ENCODE measurements at places on chromosomes 11 and 22. TPM values are rescaled to one million over a fixed set of nuclear protein-coding genes. Genes with fewer than 3 reads are reported as not detected.

The NXPE2 gene
- total RNA-seq, result not detected

The SLC17A6 gene
- not detected for total RNA-seq

DNA sequence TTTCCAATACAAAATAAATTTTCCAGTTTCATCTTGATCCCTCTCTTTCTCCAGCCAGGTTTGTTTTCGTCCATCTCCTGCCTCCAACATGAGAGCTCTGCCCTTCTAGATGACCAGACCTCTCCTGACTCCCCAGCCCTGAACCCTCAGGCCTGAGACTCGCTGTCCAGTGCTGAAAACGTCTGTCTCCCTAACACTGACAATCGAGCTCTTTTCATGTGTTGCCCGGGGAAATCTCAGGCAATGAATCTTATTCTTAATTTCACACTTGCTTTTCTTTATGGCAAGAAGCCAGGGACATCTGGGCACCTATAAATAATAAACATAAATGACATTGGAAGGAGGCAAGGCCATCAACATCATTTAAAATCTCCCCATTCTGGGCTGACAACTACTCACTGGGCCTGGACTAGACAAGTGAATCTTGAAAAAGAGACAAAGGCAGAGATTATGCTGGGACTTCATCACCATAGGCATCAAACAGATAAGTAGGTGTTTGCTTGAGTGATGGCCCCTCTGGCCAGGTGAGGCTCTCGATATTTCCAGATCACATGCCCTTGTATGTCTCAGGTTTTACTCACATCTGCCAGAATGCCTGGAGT, 274.5 kb upstream of the B3GAT1 start:
- H3K27ac ChIP-seq, result no peak overlapping the region
- H3K4me3 ChIP-seq, result no peak overlapping the region
- no peaks in the 10 kb centered on the region for H3K4me1 ChIP-seq
- H3K27me3 ChIP-seq, result peaks cover 11% of the 10 kb centered on the region
- DNase-seq, result no peak

DNA sequence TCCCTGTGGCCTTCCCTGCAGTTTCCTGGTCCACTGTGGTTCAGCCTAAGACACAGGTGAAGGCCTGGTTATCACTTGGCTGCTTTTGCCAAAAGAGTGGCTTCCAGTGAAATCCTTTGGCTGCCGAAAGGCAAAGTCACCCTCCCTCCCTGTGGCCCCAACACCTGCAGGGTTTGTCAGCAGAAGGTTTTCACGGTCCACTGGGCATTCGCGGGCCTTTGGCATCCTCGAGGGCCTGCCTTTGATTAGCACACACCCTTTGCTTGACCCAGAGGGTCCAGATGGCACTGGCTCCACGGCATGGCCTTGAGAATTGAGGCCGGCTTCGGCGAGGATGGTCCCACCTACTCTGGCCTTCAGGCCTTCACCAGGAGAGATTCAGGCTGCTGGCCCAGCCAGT, 35.3 kb downstream of the RTN4R start:
- H3K4me3 ChIP-seq, result no peak overlapping the region
- no peak overlapping the region for H3K27ac ChIP-seq
- DNase-seq, result no peak
- peaks cover 7% of the 10 kb centered on the region for H3K4me1 ChIP-seq
- no peaks in the 10 kb centered on the region for H3K36me3 ChIP-seq

DNA sequence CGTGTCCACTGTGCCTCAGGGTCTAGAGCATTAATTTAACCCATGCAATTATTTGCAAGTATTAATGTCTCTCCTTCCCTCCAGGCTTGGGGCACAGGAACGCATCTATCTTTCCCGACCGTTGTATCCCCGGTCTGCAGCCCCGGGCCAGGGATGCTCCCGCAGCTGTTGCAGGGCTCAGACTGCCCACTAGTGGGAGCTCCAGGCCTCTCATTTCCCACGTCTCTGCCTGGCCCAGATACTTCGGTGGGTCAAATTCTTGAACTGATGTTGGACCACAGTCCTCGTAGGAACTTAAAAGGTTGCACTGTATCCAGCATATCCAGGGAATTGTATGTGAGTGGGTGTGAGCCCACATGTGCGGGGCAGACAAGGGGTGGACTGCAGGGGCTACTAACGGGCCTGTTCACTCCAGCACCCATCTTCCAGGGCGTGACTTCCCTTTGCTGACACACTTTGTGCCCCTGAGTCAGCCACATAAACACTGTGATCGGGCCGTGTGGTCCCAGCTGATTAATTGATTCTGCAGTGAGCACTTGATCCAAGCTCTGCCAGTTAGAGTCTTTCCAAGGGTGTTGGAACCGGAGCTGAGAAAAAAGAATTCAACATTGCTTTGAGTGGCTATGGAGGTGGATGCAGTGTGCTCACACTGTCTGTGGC, 451.3 kb downstream of the TBC1D22A start:
- H3K36me3 ChIP-seq, result peaks cover 6% of the 10 kb centered on the region
- no peaks in the 10 kb centered on the region for H3K4me1 ChIP-seq
- no peak overlapping the region for H3K27ac ChIP-seq
- no peaks in the 10 kb centered on the region for H3K27me3 ChIP-seq
- no peak overlapping the region for H3K4me3 ChIP-seq

DNA sequence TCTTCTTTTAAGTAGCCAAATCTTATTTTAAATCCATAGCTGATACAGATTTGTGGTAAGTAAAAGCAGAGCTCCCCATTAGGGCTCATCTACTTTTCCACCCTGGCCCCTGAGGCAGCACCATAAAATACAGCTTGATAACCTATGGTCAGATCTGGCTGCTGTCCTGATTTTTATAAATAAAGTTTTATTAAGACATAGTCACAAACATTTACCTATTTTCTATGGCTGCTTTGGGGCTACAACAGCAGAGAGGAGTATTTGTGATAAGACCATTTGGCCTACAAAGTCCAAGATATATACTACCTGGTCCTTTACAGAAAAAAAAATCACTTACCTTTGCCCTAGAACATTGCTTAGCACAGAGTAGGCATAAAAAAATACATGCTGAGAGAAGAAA, 200.0 kb upstream of the SEZ6L start:
- H3K4me3 ChIP-seq, result no peak overlapping the region
- no peak for DNase-seq
- peaks cover 11% of the 10 kb centered on the region for H3K4me1 ChIP-seq
- H3K27ac ChIP-seq, result no peak overlapping the region
- no peaks in the 10 kb centered on the region for H3K36me3 ChIP-seq

GRCh38 chr11:110894224-110894623, 182.0 kb upstream of the ARHGAP20 start:
- H3K4me3 ChIP-seq, result no peak overlapping the region
- DNase-seq, result no peak
- H3K36me3 ChIP-seq, result no peaks in the 10 kb centered on the region
- no peaks in the 10 kb centered on the region for H3K4me1 ChIP-seq
- H3K27me3 ChIP-seq, result peaks cover 10% of the 10 kb centered on the region
- no peak overlapping the region for H3K27ac ChIP-seq

DNA sequence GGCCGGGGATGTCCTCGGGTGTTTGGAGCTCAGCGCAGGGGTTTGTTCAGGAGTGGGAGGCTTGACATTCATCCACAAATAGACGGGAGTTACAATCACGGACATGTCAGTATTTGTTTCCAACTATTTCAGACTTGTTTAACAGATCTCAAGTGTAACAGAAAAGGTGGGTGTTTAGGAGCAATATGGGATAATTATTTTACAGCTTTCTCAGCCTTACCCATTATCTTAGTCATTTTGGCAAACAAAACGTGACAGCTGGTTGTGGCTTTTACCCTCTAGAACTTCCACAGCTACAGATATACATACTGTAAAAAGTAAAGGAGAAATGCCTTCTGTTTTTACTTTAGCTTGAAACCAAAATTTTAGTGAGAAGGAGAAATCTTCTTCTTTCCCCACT, 178.7 kb upstream of the TMEM45B start:
- no peaks in the 10 kb centered on the region for H3K4me1 ChIP-seq
- H3K27ac ChIP-seq, result no peak overlapping the region
- DNase-seq, result no peak
- no peaks in the 10 kb centered on the region for H3K36me3 ChIP-seq
- peaks cover 2% of the 10 kb centered on the region for H3K27me3 ChIP-seq

GRCh38 chr11:47714554-47715081, 551 bp downstream of the AGBL2 start:
- peak overlapping the region; percentile 85 for H3K4me3 ChIP-seq
- H3K27ac ChIP-seq, result peak overlapping the region; percentile 93
- peaks cover 5% of the 10 kb centered on the region for H3K4me1 ChIP-seq
- H3K27me3 ChIP-seq, result no peaks in the 10 kb centered on the region
- peaks cover 5% of the 10 kb centered on the region for H3K36me3 ChIP-seq

DNA sequence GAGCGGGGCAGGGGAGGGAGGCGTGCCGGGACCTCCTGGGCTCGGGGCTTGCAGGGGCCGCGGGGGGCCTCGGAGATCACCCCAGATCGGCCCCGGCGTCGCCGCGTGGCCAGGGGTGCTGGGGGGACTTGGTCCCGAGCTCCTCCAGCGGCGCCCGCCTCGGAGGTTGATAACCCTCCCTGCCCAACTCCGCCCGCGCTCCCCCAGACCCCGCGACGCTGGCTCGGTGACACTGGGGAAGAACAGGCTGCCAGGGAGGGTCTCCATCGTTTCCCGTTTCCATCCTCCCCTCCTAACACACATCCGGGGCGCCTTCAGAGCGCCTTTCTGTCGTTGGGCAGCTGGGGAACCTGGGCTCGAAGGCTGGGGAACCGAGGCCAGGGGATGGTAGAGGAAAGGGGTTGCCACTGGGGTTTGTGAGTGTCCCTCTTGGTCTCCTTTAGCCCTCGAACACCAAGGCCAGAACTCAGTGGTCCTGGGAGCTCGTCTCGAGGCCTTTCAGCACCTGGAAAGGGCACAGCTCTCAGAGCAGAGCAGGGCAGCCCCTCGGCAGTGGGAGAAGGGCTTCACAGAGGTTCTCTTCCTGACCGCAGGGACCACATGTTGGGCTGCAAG, 431 bp downstream of the SLC37A2 start:
- peaks cover 61% of the 10 kb centered on the region for H3K27me3 ChIP-seq
- peaks cover 2% of the 10 kb centered on the region for H3K4me1 ChIP-seq
- no peaks in the 10 kb centered on the region for H3K36me3 ChIP-seq
- H3K27ac ChIP-seq, result no peak overlapping the region
- no peak for DNase-seq

DNA sequence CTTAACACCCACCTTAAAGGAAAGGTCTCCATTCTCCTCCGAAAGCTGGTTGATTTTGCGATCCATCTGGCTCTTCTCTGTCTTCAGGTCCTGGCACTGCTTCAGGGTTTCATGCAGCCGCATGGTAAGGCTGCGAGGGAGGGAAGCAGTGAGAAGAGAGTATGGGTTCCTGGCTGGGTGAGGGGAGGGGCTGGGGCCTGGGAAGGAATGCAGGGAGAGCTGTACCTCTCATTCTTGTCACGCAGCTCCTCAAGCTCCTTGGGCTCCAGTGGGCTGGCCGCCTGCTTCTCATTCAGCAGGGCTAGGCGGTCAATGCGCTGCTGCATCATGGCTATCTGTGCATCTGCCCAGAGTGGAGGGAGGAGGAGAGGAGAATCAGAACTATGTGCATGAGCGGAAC, 19.5 kb downstream of the IL18BP start:
- peaks cover 44% of the 10 kb centered on the region for H3K36me3 ChIP-seq
- DNase-seq, result no peak
- no peaks in the 10 kb centered on the region for H3K4me1 ChIP-seq
- H3K27ac ChIP-seq, result peak overlapping the region; percentile 14

DNA sequence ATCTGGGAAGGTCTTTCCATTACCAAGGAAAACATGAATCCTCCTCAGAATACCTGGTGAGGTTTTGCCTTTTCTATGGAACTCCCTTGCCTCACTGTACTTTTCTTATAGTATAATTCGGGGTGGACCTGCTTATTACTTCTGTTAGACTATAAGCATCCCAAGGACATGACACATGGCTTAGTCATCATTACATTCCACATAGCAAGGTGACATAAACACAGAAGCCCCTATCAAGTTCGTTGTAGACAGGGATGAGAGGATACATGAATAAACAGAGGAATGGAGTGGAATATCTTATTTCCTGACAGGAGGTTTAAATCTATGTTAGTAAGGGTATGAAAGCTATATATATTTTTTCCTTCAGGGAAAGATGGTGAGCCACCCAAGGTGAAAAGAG, 532.2 kb upstream of the CCDC90B start:
- H3K4me3 ChIP-seq, result no peak overlapping the region
- no peak for DNase-seq
- H3K27me3 ChIP-seq, result peaks cover 13% of the 10 kb centered on the region
- no peak overlapping the region for H3K27ac ChIP-seq
- H3K36me3 ChIP-seq, result no peaks in the 10 kb centered on the region

- H3K4me3 ChIP-seq, result no peak overlapping the region
- no peaks in the 10 kb centered on the region for H3K36me3 ChIP-seq
- H3K27ac ChIP-seq, result no peak overlapping the region
- no peak for DNase-seq
- peaks cover 5% of the 10 kb centered on the region for H3K4me1 ChIP-seq
Measured at GRCh38 chr11:31818425-31818755, 7.3 kb upstream of the PAX6 start.

DNA sequence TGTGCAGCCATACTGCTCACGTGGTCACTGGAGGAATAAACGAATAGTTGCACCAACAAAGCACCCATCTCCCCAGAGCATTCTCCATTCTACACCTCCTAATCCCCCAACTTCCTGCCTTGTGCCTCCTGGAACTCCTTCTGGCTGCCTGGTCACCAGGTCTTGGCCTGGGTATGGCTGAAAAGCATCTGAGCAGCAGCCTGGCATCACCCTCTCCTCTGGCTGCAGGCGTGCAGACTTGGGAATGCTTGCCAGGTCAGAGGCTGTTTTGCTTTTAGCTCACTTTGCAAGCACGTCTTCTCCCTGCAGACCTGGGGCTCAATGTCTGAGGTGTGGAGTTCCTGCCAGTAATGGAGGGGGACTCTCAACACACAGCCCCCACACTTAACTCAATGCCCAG, 33.3 kb upstream of the KCNJ11 start:
- H3K27ac ChIP-seq, result no peak overlapping the region
- peaks cover 5% of the 10 kb centered on the region for H3K4me1 ChIP-seq
- peaks cover 31% of the 10 kb centered on the region for H3K27me3 ChIP-seq
- DNase-seq, result no peak
- H3K4me3 ChIP-seq, result no peak overlapping the region
- H3K36me3 ChIP-seq, result no peaks in the 10 kb centered on the region

GRCh38 chr11:63682066-63683021, 1.0 kb downstream of the RTN3 start:
- no peaks in the 10 kb centered on the region for H3K27me3 ChIP-seq
- H3K36me3 ChIP-seq, result no peaks in the 10 kb centered on the region
- H3K4me1 ChIP-seq, result peaks cover 19% of the 10 kb centered on the region
- peak overlapping the region; percentile 90 for H3K27ac ChIP-seq
- no peak for DNase-seq
- H3K4me3 ChIP-seq, result peak overlapping the region; percentile 91

- H3K27me3 ChIP-seq, result no peaks in the 10 kb centered on the region
- H3K27ac ChIP-seq, result no peak overlapping the region
- peaks cover 16% of the 10 kb centered on the region for H3K4me1 ChIP-seq
- no peaks in the 10 kb centered on the region for H3K36me3 ChIP-seq
- no peak for DNase-seq
Measured at GRCh38 chr11:96215110-96215782, 127.7 kb downstream of the MAML2 start.

- peaks cover 8% of the 10 kb centered on the region for H3K36me3 ChIP-seq
- DNase-seq, result no peak
- H3K4me1 ChIP-seq, result peaks cover 9% of the 10 kb centered on the region
- peak overlapping the region; percentile 81 for H3K4me3 ChIP-seq
Measured at GRCh38 chr22:21641417-21641788, 699 bp upstream of the SDF2L1 start.

All from progenitor cell of endocrine pancreas (in vitro differentiated cells).